ENCODE measurements at places on chromosomes 12 and 14.

DNA sequence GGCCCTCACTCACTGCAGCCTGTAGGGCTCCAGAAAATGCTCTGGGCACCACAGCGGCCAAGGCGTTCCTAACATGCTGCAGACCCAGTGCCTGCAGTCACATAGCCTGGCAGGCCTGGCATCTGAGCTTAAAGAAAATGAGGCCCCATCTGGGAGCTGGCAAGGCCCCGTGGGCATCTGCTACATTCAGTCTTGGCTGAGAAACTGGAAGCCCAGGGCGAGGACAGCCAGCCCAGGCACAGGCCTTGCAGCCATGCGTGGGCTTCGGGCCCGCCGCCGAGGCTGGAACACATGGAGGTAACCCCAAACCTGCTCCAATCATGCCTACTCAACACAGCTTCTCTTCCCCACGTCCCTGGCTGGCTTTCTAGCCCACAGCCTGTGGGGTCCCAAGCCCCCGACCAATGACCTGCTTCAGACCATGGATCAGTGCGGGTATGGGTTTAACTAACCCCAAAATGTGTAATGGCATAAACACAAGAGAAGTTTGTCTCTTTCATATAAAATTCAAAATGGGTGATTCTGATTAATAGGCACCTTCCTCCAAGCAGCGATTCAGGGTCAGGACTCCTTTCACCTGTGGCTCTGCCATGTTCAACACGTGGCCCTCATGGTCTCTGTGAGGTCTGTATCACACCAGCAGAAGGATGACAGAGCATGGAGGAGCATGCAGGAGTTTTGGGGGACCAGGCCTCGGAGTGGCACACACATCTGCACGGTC lies 6.4 kb downstream of the NGB start:
- DNase-seq = peak; percentile 91

DNA sequence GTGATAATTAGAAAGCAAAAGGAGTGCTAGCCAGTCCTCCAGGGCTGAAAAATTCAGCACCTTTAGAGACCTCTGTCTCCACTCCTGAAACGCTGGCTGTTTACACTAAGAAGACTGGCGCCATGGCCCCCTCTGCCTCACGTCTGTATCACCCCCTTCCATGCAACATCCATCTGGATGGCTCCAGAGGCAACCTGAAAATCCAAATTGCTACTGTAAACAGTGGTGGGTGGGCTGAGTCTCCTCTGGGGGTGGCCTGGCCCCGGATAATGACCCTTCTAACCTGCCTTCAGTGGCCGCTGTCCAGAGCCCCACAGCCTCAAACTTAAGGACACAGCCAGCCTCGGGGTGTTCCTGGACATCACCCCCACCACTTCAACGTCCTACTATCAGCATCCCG lies 1.4 kb downstream of the PRKD1 start:
- peak; percentile 8 for DNase-seq

GRCh38 chr12:128091951-128092382 lies 175.0 kb upstream of the TMEM132C start:
- DNase-seq = no peak

DNA sequence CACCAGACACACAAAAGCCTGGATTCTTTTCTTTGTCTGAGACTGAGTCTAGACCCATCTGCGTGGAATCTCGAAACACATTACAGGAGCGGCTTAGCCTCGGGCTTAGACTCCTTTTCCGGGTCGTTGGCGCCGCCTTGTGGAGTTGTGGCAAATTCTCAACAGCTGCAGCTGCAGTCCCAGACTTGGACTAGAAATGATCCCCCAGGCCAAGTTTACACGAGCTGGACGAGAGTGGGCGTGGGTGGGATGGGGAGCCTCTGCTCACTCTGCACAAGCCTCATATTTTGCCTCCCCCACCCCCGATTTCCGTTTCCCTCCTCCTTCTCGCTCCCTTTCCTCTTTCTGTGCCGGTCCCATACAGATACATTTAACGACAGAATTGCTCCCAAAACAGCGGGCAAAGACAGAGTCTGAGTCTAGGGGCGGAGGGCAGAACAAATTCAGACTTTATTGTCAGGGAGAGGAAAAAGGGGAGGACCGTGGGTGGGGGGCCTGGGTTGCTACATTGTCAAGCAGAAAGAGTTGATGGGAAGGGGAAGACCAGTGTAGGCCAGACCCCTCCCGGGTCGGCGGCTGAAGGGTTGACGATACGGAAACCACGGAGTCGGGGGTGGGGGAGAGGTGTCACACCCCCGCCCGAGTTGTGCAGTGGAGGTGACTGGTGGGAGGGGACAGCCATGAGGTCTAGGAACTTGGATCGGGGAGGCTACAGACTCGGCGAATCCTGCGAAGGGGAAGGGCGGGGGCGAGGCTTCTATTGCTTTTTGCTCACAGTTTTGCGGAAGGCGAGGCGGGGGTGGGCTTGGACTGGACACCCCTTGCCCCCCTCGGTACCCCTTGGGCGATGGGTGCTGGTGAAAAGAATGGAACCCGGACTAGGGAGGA lies 4.7 kb upstream of the GPR84 start:
- DNase-seq = peak; percentile 64

Data from NCI-H1694 (cell line).